ENCODE measurements at places on chromosomes 6 and 20.
A peak's percentile ranks its signal among the peaks of the same experiment; 100 is the strongest.

GRCh38 chr20:57429159-57429496, 37.9 kb downstream of the RBM38 start:
- no peak for DNase-seq

DNA sequence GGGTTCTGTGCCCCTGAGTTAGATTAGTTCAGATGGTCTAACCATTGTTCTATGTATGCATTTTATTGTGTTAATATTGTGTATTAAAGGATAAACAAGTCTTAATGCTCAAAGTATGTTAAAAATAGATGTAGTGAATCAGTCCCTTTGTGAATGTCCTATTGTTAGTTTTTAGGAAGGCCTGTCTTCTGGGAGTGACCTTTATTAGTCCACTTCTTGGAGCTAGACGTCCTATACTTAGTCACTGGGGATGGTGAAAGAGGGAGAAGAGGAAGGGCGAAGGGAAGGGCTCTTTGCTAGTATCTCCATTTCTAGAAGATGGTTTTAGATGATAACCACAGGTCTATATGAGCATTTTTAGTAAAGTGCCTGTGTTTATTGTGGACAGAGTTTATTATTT, 12.3 kb upstream of the HMGN4 start:
- DNase-seq = no peak

GRCh38 chr20:32957459-32957858, 46.8 kb downstream of the SUN5 start:
- DNase-seq = no peak

- DNase-seq = no peak
Observed at GRCh38 chr6:13263669-13264068, 64.7 kb downstream of the TBC1D7 start.

DNA sequence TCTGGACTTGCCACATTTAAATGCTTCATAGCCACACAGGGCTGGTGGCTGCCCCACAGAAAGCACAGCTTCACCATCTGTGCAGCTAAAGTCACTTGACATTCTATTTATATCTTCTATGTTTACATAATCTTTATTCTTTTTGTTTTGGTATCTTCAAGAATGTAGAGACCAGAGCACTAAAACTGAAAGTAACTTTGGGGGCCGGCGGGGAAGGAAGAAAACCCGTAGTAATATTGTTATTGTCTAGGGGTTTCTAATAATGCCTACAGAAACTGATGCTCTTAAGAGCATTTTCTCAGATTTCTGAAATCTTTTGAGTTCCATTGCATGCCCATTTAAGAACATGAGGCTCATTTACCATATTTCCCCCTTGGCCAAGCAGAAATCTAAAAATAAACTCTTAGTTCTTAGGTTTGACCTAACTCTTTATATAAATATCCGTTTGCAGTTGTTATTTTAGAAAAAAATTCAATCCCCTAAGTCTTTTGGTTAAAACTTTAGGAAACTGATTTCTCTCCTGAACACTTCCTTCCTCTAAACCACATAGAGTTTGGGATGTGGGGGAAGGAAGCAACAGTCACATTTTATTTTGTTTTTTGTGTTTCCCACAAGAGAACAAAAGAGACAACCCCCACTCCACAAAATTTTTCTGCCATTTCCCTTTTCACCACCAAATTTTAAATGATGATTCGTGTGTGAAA, 207.6 kb downstream of the OGFRL1 start:
- no peak for DNase-seq

DNA sequence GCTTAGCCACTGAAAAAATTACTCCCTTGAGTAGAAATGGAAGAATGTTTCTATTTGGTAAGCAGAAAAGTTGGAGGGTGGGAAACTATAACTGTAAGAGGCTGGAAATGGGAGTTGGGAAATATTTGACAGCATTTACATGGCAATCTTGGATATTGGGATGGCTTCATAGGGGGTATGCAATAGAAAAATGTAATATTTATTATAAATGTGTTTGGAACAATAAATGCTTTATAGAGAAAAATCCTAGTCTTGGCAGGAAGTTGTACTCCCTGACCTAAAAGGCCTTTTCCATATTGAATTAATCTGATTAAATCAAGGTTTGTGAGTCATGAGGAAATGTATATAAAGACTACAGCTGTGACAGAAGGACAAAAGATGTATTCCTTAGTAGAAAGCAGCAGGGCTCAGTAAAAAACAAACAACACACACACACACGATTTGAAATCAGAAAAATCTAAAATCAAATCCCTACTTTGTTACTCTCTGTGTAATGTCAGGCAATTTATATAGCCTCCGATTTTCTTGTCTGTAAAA, 272.3 kb downstream of the CD109 start:
- DNase-seq = no peak

GRCh38 chr6:11710311-11710761, 68.3 kb downstream of the ADTRP start:
- no peak for DNase-seq

DNA sequence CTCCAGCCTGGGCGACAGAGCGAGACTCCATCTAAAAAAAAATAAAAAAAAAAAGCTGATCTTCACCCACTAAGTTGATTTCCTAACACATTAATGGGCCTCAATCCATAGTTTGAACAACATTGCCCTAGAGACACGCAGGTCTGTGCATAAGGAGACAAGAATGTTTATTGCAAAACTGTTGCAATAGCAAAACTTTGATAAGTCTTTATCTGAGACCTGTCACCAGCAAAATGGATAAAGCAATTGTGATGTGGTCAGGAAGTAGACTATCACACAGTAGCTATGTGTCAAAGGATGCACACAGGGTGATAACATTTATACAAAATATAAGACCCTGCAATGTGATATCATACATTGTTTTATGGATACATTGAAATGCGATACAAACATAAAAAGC, 4.2 kb upstream of the ITPR3 start:
- DNase-seq = no peak

DNA sequence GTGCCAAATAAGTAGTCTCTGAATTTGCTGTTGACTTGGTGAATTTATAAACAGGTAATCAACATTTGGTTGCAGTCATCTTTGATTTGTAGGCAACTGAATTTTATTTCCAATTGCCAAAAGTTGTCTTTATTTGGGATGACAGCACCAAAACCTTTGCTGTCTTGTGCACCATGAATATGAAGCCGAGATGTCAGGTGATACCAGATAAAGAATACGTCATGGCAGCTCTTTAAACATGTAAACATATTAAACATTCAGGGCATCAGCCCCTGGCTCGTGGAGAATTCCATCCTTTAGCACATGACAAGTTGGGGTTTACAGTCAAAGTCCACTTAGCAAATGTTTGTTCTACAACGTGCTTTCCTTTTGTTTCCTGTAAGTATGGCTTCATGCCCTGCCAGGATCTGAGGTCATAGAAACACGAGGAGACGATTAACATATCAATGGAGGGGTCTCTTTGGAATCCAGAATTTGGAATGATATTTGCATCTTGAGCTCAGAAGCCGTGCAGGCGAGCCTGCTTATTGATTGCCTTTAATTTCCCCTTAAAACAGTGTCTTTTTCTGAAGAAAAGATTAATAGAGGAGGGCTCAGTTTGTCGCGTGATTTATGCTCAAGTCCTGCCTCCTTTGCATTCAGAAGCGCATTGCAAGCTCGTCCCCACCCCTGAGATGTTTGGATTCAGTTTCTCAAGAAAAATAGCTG, 170.2 kb upstream of the ZNF217 start:
- DNase-seq = peak; percentile 71

DNA sequence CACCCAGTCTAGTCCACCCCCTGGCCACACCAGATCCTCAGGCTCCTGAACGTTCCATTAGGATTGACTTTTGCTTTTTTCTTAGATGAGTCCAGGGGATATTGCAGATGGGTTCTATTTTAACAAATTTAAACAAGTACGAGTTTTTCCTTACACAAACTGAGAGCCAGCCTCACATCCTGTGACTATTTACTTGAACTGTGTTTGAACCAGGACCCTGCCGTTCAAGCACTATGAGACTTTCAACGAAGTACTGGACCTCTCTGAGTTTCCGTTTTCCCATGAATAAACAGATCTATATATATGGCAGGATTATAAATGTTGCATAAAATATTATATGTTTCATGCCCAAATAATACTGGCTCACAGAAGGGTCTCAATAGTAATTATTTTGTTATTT, 1.4 kb upstream of the METTL24 start:
- no peak for DNase-seq

GRCh38 chr6:106563614-106564013, 65.7 kb downstream of the RTN4IP1 start:
- DNase-seq = no peak

DNA sequence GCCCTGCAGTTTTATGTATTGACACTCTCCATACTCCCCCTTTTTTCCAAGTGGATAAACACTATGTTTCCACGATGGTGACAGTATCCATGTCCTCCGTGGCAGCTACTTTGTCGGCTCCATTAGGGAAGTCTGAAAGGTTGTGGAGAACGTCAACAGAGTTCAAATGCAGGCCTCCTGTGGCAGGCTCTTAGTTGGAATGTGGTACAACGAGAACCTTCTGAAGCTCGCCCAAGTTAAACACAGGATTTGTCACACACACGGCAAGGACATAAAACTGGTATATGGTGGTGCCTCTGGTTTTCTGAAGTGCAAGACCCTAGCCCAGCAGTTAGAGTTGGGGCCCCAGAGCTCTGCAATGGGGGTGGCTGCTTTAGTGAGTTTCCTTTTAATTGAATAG, 187.0 kb upstream of the TAB2 start:
- no peak for DNase-seq

- DNase-seq = no peak
Observed at GRCh38 chr6:166752097-166752496, 125.0 kb upstream of the RPS6KA2 start.

GRCh38 chr6:18242062-18242851, 22.1 kb downstream of the DEK start:
- no peak for DNase-seq

DNA sequence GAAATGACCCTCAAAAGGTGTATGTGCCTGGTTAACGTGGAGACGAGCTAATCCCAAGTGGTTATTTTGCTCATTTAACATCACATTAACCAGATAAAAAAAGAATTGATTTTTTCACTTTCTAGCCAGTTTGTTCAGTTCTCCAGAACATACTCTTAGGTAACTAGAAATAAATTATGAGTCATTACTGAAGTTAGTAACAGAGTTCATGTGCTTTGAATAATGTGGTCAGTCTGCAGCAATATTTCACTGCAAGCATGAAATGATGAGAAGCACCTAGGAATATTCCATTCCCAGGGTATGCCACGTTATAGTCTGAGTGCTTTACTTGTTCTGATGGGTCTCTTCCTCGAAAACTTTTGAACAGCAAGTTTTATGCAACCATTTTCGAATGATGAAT, 138.3 kb upstream of the INSM1 start:
- DNase-seq = no peak

- DNase-seq = no peak
Observed at GRCh38 chr6:109370792-109371191, 11.5 kb downstream of the CD164 start.

DNA sequence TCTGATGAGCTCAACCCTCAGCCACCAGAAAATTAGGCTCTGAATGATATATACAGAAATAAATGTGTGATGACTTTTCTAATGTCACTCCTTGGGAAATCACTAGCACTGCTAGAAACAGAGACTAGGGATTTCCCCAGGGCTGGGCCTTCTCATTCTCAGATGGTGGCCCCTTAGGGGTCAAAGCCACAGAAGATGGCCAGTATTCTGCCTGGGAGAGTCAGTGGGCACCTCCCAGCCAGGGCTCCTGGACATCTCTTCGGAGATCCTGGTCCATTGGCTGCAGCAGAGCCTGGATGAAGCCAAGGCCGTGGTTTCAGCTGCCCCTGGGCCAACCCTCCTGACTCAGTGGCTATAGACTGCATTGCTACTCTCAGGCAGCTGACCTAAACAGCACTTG, 276.9 kb upstream of the SUPT3H start:
- no peak for DNase-seq

- DNase-seq = peak; percentile 53
Observed at GRCh38 chr20:18056174-18057100, 1.3 kb downstream of the OVOL2 start.

DNA sequence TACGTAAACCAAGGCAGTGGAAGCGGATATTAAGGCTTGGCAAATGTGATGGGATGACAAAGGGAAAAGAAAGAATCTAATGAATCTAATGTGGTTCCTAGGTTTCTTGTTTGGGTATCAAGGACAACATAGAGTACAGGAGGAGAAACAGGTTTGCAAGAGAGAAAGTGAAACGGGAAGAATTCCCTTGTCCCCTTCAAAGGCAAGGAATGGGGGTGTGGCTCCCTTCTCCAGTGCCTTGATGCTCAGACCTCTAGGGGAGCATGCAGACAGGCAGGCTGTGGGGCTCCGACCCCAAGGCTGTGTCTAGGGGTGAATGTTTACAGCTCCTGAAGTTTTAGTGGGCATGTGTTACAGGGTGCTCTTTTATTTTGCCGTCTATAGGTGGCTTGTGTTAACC, 317.5 kb upstream of the HSF2 start:
- no peak for DNase-seq

- peak; percentile 71 for DNase-seq
Observed at GRCh38 chr6:163413345-163414116, 987 bp upstream of the QKI start.

GRCh38 chr6:13991393-13991792, 66.6 kb downstream of the RNF182 start:
- DNase-seq = no peak

DNA sequence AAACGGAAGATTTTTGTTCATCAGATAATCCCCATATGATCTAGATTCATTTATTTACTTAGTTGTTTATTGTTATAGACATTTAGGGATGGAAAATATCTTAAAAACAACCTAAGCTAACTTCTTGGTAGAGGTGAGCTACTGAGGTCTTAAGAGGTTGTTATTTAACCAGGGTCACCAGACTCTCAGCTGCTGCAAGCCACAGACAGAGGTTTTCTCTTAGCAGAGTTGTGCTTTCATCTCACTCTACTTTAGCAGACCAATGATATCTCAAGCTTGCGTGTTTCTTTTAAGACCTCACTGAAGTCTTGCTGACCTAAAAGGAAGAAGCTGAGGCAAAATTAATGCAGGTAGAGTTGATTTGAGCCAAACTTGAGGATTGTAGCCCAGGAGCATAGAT, 43.6 kb downstream of the NCOA7 start:
- DNase-seq = no peak

GRCh38 chr20:3935956-3936340, 46.8 kb downstream of the PANK2 start:
- DNase-seq = peak; percentile 73

DNA sequence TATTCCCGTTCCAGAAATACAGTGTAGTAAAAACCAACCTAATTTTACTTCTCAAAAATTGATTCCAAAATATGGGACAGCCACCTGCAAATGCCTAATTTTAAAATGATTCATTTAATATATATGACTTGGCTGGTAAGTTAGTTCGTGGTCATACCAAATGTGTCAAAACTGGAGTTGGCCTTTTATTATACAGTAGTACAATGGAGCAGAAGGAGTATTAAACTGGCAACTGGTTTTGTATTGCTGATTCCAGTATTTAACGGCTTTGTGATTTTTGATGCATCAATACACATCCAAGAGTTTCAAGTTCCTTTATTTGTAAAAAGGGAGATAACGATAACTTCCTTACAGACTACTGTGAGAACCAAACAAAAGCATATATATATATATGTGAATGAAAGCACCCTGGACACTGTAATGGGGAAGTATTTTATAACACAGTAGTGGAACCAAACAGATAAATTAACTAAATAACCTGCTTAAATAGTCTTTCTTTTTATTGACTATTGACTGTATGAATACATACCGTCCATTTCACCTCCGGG, 24.8 kb downstream of the SAMHD1 start:
- DNase-seq = no peak

GRCh38 chr6:22764496-22764895, 195.1 kb downstream of the HDGFL1 start:
- no peak for DNase-seq

GRCh38 chr6:48109944-48110343, 1.1 kb downstream of the PTCHD4 start:
- no peak for DNase-seq

- no peak for DNase-seq
Observed at GRCh38 chr6:21149470-21149869, 444.1 kb upstream of the SOX4 start.

Measured in NCI-H2029 (cell line).